Stimulated activated CD8-positive, alpha-beta memory T cell treated with anti-CD3 and anti-CD28 coated beads, Interleukin-15, amount 100 ng/mL, for 1 hour (primary cell): ENCODE measurements at places on chromosomes 6 and 20.

- no peak for DNase-seq
Measured at GRCh38 chr6:71678091-71678490, 208.3 kb upstream of the RIMS1 start.

GRCh38 chr6:75466636-75467035, 27.0 kb downstream of the FILIP1 start:
- no peak for DNase-seq

DNA sequence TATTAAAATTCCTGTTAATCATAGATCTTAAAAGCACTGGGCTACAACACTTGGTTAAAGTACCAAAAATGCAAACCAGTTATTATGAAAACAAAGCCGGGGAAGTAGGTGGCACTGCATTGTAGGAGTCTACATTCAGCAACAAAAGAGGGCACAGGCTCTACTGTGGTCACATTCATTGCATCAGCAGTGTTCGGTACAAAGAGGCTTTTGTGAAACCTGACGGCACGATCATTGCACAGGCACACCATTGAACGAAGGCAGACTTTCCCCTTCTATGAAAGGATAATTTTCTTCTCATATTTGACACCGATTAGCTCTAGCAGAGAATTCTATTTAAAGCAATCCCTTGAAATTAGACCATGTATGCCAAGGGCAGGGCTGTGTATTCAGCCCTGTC, 44.6 kb upstream of the AGPAT4 start:
- DNase-seq: no peak

DNA sequence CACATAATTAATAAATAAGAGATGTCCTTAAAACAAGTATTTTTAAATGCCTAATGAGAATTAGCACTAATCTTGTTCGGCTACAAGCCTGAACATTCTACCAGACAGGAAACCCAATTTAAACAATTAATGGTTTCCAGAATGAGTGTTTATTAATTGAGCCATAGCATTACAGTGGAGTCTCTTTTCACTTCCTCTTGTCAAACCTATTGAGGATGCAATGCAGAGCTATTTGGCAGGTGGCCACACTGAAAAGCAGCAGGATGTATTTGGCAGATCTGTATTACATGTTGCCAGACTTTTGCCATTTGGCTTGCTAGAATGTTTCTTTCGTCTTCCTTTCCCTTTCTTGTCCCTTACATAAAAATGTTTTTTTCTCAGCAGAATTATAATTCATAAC, 475.2 kb upstream of the MARCKS start:
- no peak for DNase-seq

- peak; percentile 62 for DNase-seq
Measured at GRCh38 chr6:160520043-160520904, 143.8 kb downstream of the LPA start.

DNA sequence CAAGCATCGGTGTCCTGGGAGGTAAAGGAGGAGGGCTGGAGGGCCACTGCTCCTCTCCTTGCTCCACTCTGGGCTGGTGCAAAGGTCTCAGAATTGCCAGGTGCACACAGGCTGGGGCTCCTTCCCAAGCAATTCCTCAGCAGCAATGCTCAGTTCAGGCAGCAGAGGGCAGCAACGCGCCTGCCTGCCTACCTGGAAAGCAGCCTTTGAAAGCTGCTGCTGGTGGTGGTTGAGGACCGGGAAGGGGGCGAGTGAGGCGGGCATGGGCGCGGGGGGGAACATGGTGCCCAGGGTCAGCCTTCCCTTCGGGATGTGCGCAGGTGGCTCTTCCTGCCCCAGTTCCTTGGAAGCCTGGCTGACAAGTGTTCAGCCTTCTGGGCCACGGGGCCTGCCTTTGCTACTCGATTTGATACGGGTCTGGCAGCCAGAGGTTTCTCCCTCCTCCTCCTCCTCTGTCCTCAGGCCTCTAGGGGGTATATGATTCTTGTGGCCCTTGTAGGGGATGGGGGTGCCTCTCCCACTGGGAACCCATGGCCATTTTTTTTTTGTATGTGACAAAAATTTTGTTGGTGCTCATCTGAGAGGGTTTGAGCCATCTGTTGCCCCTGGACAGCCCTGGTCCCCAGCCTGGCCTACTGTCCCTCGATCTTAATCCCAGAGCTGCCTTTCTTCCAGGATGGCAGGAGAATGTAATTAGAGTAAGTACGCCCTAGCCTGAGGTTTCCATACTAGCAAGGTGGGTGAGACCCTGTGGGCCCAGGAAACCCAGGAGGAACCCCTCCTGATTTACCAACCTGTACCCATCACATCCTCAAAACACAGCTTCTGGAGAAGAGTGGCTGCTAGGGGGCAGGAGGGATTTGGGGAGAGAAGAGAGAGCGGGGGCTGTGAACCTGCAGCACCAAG, 20.1 kb downstream of the MRPS18A start:
- DNase-seq: peak; percentile 80

- DNase-seq: no peak
Measured at GRCh38 chr20:39108746-39109145, 146.6 kb downstream of the DHX35 start.

GRCh38 chr6:38184585-38185080, 365.1 kb downstream of the ZFAND3 start:
- DNase-seq: no peak

- DNase-seq: no peak
Measured at GRCh38 chr6:110329714-110330436, 28.3 kb downstream of the METTL24 start.

GRCh38 chr20:64167676-64168075, 3.4 kb downstream of the MYT1 start:
- no peak for DNase-seq
